ENCODE measurements at places on chromosomes 16 and 17.
A peak's percentile ranks its signal among the peaks of the same experiment; 100 is the strongest.

DNA sequence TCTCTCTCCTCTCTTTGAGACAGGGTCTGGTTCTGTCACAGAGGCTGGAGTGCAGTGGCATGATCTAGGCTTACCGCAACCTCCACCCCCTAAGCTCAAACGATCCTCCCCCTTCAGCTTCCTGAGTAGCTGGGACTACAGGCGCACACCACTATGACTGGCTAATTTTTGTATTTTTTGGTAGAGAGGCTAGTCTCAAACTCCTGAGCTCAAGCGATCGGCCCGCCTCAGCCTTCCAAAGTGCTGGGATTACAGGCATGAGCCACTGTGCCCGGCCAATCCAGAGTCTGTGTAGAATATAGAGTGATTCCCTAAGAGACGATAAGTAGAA is 65.8 kb upstream of the RPH3AL start:
- DNase-seq = peak; percentile 84

DNA sequence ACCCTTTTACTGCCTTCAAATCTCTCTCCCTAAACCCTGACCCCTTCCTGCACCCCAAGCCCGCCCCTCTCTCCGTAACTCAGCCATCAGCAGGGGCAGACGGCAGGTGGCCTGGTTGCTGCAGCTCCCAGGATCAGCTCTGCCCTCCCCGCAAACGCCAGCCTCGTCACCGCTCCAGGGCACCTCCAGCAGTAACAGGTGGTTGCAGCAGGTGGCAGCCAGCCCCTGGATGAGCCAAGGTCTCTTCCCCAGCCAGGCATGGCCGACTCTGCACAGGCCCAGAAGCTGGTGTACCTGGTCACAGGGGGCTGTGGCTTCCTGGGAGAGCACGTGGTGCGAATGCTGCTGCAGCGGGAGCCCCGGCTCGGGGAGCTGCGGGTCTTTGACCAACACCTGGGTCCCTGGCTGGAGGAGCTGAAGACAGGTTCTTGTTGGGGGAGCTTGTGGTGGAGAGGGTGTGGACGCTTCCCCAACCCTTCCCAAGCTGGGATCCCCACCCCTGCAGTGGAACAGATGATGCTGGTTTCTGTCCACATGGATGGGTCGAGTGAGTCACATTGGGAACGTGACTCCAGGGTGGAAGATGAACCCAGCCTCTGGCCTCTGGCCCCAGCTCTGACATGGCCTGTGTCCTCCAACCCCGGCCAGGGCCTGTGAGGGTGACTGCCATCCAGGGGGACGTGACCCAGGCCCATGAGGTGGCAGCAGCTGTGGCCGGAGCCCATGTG is 558 bp downstream of the HSD3B7 start:
- peak; percentile 20 for DNase-seq

DNA sequence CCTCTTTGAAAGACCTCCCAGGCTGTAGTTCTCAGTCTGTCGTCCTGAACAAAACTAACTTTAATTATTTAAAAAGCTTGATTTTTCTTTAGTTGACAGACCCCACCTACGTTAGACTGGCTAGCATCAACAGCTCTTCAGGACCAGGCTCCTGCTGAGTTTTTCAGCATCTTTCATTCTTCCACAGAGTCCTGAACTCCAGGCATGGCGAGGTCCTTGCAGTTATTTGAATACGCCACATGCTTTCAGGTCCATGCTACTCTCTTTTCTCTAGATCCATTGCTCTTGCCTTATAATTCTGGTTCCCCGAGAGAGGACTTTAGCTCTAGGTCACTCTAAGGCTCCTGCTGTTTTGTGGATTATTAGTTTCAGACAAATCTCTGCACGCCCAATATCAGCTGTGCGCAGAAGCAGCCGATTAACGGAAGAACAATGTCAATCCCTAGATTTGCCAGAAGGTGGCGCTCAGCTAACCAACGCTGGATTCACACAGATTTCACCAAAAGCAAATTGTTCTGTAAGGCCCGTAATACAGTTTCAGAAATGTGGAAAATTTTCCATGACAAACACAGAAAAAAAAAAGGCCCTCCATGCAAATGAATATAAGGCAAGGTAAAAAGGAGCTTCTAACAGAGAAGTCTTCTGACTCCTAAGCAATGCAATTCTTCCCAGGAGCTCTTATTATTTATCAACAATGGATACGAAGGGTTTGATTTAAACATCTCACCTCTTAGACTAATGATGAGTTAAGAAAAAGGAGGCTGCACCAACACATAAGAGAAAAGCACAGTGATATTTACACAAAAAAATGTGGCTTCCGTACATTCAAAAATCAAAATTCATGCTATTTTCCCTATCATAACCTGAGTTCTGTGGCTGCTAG is 33.5 kb upstream of the BCO1 start:
- peak; percentile 43 for DNase-seq

- DNase-seq = peak; percentile 84
Measured at GRCh38 chr17:4947411-4948165, 742 bp downstream of the PFN1 start.

GRCh38 chr17:41505809-41506767 is 676 bp upstream of the KRT13 start:
- no peak for DNase-seq

DNA sequence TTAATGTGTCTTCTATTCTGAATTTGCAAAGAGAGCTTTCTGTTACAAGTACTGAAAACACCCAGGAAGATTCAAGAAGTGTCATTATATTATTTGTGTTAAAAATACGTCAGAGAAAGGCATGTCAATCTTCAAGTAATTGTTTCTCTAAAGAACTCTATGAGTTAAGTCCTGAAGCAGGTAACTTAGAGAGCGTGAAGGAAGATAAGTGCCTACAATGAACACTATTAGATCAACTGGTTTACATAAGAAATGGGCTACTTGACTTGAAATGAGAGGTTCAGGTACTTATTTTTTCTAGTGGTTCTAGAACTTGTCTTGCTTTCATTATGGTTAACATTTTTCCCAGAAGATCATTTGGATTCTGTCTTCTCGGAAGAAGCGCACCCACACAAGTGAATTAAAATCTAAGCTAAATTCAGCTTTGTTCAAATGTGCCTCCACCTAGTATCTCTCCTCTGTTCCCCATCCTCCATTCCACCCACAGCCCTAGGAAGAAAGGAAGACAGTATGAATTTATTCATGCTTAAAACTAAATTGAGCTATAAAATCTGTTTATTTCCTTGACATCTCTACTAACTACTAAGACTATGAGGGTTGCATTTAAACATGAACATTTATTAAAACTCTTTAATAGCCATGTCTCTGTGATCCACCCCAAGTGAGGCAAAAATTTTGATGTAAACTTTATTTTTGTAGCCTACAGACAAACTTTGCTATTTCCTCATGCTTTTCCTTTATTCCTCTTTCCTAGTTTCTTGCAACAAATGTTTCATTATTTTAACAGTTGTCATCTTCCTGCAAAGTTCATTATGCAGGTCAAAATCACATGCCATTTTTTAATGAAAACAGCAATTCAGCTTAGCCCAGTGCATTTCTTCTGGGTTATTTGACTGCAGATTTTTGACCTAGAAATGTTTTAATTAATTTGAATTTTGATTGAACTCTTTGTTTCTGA is 206.8 kb downstream of the KCNJ2 start:
- DNase-seq = no peak

GRCh38 chr17:13230350-13231264 is 212.8 kb upstream of the ELAC2 start:
- DNase-seq = no peak

- no peak for DNase-seq
Measured at GRCh38 chr17:73550556-73550955, 93.7 kb downstream of the SDK2 start.

DNA sequence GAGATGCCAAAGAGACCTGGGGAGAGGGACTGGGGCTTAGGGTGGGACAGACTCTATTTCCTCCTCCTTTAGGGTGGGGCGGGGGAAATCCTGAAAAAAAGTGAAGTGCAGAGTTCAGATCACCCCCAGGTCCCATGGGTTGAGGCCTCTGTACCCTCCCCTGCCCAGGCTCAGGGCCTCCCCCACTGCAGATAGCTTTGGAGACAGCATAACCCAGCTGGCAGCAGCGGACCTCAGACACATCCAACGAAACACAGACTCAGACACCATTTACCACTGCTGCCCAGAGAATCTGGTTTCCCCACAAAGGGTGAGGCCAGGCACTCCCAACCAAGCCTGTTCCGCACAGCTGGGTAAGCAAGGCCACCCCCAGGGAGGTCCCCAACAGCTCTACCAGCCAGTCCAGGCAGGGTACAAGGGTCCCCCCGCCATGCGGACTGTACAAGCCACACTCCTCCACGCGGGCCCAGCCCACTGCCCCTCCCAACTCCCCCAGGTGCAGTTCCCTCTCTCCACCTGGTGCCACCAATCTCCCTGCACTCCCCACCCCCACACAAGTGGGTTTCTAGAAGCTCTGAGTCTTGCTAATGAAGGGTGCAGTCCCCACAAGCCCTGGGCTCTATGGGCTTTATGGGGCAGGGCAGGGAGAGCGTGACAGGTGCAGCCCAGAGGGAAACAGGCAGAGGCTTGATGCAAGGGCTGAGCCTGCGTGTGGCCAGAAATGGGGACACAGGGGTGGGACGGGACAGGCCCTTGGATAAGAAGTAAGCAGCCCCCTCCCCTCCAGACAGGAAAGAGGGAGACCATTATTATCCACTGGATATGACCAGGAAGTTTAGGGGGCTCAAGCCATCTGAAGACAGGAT is 8.9 kb downstream of the RHBDF2 start:
- DNase-seq = peak; percentile 56

DNA sequence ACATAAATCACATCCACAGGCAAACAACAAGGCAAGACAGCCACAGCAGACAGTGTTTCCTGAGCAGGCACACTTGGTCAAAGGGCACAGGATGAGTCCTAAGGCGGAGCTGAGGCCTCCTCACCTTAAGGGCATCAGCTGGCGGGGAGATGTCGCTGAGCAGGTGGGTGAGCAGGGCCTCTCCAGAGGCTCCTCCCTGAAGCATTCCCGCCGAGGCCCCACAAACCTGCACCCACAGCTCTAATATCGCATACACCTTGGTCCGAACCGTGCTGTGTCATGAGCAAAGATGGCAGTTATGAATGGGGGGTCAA is 29.3 kb downstream of the PELP1 start:
- DNase-seq = no peak

- peak; percentile 32 for DNase-seq
Measured at GRCh38 chr17:48611681-48612455, 1.1 kb upstream of the HOXB7 start.

GRCh38 chr17:62755141-62755851 is 52.8 kb downstream of the MARCHF10 start:
- no peak for DNase-seq

Measured in activated naive CD4-positive, alpha-beta T cell treated with anti-CD3 and anti-CD28 coated beads for 36 hours (primary cell).